ENCODE measurements at places on chromosomes 2 and 18. TPM values are rescaled to one million over a fixed set of nuclear protein-coding genes. Genes with fewer than 3 reads are reported as not detected.

AFTPH gene
- 38.0 TPM for total RNA-seq

DNA sequence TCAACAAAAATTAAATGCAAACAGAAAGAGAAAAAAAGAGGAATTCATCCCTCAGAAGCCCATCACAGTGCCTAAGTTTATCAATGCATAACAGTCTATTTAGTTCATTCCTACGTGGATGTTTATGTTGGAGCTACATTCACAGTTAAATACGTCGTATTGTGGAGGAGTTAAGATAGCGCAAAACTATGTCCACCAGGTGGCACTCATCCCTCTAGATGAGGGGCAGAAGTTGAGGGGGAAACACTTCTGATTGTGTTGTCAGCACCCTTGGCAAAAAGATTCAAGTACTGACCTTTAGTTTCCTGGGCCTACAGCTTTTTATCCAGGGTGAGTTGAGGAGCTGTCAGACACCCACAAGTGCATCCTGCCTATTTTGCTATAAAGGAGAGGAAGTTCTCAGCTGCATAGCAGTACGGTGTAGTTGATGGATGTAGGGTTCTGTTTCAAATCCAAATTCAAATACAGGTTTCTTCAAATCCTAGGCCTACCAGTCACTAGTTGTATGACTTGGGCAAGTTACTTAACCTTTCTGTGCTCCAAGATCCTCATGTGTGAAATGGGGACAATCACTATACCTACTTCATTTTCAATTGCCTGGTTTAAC is 26.8 kb upstream of the MYO1B start:
- peak; percentile 83 for DNase-seq
- no peak overlapping the region for H3K4me3 ChIP-seq
- H3K4me1 ChIP-seq: peaks cover 3% of the 10 kb centered on the region
- no peaks in the 10 kb centered on the region for H3K27me3 ChIP-seq

- no peak overlapping the region for H3K4me3 ChIP-seq
- H3K27ac ChIP-seq: no peak overlapping the region
- peak; percentile 7 for DNase-seq
- H3K36me3 ChIP-seq: no peaks in the 10 kb centered on the region
- H3K27me3 ChIP-seq: no peaks in the 10 kb centered on the region
Observed at GRCh38 chr2:161796192-161796591, 172.0 kb downstream of the SLC4A10 start.

- no peaks in the 10 kb centered on the region for H3K27me3 ChIP-seq
- H3K27ac ChIP-seq: peak overlapping the region; percentile 22
- H3K4me1 ChIP-seq: peaks cover 4% of the 10 kb centered on the region
Observed at GRCh38 chr2:105857076-105857740, 112.5 kb downstream of the NCK2 start.

DNA sequence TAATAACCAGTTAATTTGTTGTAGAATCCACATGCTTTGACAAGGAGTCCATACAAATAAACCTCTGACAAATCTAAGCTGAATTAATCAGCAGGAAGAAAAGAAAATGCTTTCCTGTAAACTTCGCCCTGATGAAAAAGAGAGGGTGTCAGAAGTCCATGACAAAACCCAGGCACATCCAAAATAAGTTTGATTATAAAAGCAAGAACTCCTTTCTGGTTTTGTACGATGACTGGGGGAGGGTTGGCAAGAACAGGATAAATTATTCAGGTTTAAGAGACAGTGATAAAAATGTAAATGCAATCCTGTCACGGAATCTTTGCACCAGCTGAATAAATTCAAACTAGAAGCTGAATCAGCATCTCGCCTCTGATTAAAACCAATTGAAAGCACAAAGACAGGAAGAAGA is 469.2 kb upstream of the TNP1 start:
- H3K4me1 ChIP-seq: peaks cover 8% of the 10 kb centered on the region
- H3K4me3 ChIP-seq: no peak overlapping the region
- no peaks in the 10 kb centered on the region for H3K36me3 ChIP-seq

RND3 gene
- 559 TPM for total RNA-seq

DNA sequence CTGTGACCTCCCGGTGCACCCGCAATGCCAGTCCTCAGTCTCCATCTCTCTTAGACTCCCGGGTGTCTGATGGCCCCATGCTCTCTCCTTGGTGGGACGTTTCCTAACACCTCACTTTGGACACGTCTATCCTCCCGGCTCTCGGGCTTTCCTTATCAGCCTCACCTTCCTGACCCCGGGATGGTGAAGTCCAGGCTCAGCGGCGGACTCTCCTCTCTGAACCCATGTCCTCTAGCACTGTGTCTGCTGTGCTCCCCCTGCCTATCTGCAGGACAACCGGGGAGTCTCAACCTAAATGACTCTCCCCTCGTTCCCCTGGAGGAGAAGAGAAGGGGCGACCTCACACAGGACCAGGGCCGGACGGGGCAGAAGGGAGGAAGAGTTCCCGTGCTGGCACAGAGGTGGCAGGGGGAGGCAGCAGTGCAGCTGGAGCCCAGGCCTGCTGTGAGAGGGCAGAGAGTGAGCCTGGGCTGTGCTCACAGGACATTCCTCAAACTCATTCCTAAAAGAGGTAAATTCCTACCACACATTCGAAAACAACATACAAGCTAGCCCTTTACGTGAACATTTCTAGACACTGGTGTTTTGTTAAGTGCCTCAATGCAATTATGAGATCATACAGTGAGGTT is 41.9 kb downstream of the MBP start:
- no peak for DNase-seq
- no peaks in the 10 kb centered on the region for H3K36me3 ChIP-seq
- H3K4me1 ChIP-seq: peaks cover 9% of the 10 kb centered on the region
- no peak overlapping the region for H3K4me3 ChIP-seq
- no peaks in the 10 kb centered on the region for H3K27me3 ChIP-seq

ANKRD30BL gene
- not detected for total RNA-seq

GRCh38 chr2:236733156-236733555 is 163.5 kb downstream of the ACKR3 start:
- no peak for DNase-seq
- H3K27me3 ChIP-seq: no peaks in the 10 kb centered on the region
- no peaks in the 10 kb centered on the region for H3K4me1 ChIP-seq
- no peaks in the 10 kb centered on the region for H3K36me3 ChIP-seq
- H3K4me3 ChIP-seq: no peak overlapping the region
- H3K27ac ChIP-seq: no peak overlapping the region

GRCh38 chr2:201267278-201268030 is 7.1 kb downstream of the CASP8 start:
- H3K27ac ChIP-seq: no peak overlapping the region
- H3K27me3 ChIP-seq: no peaks in the 10 kb centered on the region
- peaks cover 2% of the 10 kb centered on the region for H3K36me3 ChIP-seq
- no peak for DNase-seq
- no peak overlapping the region for H3K4me3 ChIP-seq
- no peaks in the 10 kb centered on the region for H3K4me1 ChIP-seq

DCDC2C gene
- total RNA-seq: not detected

GRCh38 chr2:120893811-120894584 is 158.3 kb downstream of the GLI2 start:
- H3K4me1 ChIP-seq: no peaks in the 10 kb centered on the region
- no peaks in the 10 kb centered on the region for H3K27me3 ChIP-seq
- H3K27ac ChIP-seq: no peak overlapping the region
- H3K4me3 ChIP-seq: no peak overlapping the region
- DNase-seq: peak; percentile 46
- H3K36me3 ChIP-seq: no peaks in the 10 kb centered on the region

GRCh38 chr2:136389809-136390208 is 271.9 kb upstream of the CXCR4 start:
- no peak overlapping the region for H3K4me3 ChIP-seq
- H3K27me3 ChIP-seq: no peaks in the 10 kb centered on the region
- no peak for DNase-seq
- H3K4me1 ChIP-seq: no peaks in the 10 kb centered on the region
- no peak overlapping the region for H3K27ac ChIP-seq

- no peak overlapping the region for H3K27ac ChIP-seq
- H3K4me1 ChIP-seq: no peaks in the 10 kb centered on the region
- H3K4me3 ChIP-seq: no peak overlapping the region
- no peak for DNase-seq
Observed at GRCh38 chr2:29070526-29070925, 3.8 kb downstream of the PCARE start.

- no peak overlapping the region for H3K27ac ChIP-seq
- peaks cover 14% of the 10 kb centered on the region for H3K4me1 ChIP-seq
- no peak for DNase-seq
- H3K4me3 ChIP-seq: no peak overlapping the region
Observed at GRCh38 chr2:85599468-85600234, 2.8 kb downstream of the TMEM150A start.

- no peaks in the 10 kb centered on the region for H3K4me1 ChIP-seq
- no peak overlapping the region for H3K4me3 ChIP-seq
- H3K36me3 ChIP-seq: no peaks in the 10 kb centered on the region
- no peak for DNase-seq
- no peak overlapping the region for H3K27ac ChIP-seq
- H3K27me3 ChIP-seq: no peaks in the 10 kb centered on the region
Observed at GRCh38 chr2:239544143-239544917, 143.5 kb upstream of the HDAC4 start.

SMYD1 gene
- total RNA-seq: not detected

GRCh38 chr2:207040696-207041095 is 101.4 kb downstream of the CPO start:
- no peak overlapping the region for H3K27ac ChIP-seq
- no peaks in the 10 kb centered on the region for H3K27me3 ChIP-seq
- H3K4me3 ChIP-seq: no peak overlapping the region
- no peaks in the 10 kb centered on the region for H3K36me3 ChIP-seq
- no peaks in the 10 kb centered on the region for H3K4me1 ChIP-seq
- no peak for DNase-seq

DNA sequence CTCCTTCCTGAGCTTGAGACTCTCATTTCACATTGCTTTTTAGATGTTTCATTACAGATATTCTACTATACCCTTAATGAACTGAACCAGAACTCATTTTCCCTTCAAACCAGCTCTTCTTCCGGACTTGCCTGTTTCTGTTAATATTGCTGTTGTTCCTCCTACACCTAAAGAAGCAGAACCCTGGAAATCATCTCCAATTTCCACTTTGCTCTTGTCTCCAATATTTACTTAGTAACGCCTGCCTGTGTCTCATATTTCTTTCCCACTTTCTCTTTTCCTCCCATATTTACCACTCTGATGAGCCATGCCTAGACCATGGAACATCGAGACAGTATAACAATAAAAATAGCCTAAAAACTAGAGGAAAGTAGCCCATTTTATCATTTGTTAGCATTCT is 17.9 kb upstream of the GMCL1 start:
- no peak overlapping the region for H3K4me3 ChIP-seq
- H3K27me3 ChIP-seq: no peaks in the 10 kb centered on the region
- DNase-seq: no peak
- H3K27ac ChIP-seq: no peak overlapping the region
- H3K36me3 ChIP-seq: peaks cover 4% of the 10 kb centered on the region

DNA sequence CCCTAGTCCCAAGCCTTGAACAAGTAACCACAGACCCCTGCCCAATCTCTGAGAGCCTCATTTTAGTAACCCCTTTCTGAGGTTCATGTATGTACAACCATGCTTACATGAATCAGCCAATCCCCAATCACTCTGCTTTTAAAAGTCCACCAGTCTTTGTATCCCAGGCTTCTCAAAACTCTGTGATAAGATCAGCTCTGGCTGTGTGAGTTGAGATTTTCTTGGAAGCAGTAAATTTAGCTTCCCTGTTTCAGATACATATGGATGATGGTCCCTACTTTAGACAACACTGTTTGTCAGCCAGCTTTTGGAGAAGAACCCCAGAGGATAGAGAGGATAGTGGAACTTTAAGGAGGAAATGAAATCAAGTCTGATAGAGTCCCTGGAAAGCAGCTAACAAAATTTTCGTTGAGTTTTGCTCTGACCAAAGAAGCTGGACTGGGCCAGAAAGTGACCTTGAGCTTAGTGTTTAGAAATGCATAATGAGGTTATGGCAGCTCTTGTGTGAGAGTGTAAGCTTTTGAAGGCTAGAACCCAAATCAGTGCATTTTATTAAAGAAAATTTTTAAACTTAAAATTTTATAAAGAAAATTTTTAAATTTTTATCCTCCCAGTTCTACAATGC is 3.7 kb downstream of the ADNP2 start:
- H3K27me3 ChIP-seq: no peaks in the 10 kb centered on the region
- H3K4me3 ChIP-seq: no peak overlapping the region
- no peaks in the 10 kb centered on the region for H3K36me3 ChIP-seq
- DNase-seq: peak; percentile 22
- no peak overlapping the region for H3K27ac ChIP-seq

GRCh38 chr2:60649721-60650120 is 96.3 kb upstream of the BCL11A start:
- H3K36me3 ChIP-seq: no peaks in the 10 kb centered on the region
- peaks cover 3% of the 10 kb centered on the region for H3K27me3 ChIP-seq
- H3K27ac ChIP-seq: no peak overlapping the region
- H3K4me3 ChIP-seq: no peak overlapping the region
- DNase-seq: no peak
- H3K4me1 ChIP-seq: no peaks in the 10 kb centered on the region

CPLX4 gene
- total RNA-seq: not detected

NTSR2 gene
- under 0.01 TPM for total RNA-seq

CFC1 gene
- total RNA-seq: not detected

DNA sequence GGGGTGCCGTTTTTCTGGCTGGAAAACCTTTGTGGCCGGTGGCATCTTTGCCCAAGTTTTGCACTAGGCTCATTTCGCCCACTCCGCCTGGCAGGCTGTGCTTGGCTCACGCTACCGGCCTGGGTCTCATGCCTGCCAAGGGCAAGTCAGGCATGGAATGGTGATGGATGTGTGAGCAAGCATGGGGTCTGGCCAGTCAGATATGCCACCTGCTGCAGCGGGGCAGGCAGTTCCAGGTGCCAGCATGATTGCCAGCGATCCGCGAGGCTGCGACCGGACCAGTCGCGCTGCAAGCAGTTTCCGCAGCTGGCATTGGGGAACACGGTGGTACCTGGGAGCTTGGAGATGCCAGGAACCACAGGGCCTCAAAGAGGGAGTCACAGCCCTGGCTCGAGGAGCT is 40.6 kb downstream of the TAF1B start:
- no peak for DNase-seq
- no peaks in the 10 kb centered on the region for H3K27me3 ChIP-seq
- peaks cover 8% of the 10 kb centered on the region for H3K36me3 ChIP-seq
- no peak overlapping the region for H3K27ac ChIP-seq
- H3K4me1 ChIP-seq: peaks cover 5% of the 10 kb centered on the region

KLF11 gene
- 6.8 TPM for total RNA-seq

DNA sequence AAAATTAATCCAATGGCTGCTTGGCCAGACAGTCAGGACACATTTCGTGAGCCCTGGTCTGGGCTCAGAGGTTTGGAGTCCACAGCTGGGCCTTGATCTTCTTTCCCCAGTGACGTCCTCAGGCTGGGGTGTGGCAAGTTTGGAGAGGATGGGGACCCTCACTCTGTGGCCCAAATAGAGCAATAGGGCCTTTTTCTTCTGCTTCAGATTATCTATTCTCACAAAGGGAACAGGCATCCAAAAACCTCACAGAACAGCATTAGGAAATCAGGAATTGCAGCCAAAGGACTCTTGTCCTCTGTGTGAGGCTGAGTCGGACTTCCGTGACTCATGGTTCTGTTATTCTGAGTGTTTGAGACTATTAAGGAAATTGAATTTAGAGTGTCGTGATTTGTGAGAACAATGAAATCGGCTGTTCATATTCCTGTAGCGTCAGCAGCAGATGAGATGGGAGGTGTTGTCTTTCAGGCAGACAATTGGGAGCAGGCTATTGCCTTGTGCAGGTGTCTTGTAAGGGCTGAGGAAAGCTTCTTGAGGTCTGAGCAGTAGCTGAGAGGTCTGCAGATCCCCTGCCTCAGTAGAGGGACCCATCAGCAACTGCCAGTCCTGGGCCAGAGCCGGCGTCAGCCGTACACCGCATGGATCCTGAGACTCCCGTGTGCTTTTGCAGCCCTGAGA is 113.8 kb downstream of the SH3RF3 start:
- peak overlapping the region; percentile 79 for H3K27ac ChIP-seq
- H3K4me1 ChIP-seq: peaks cover 49% of the 10 kb centered on the region
- peak; percentile 93 for DNase-seq
- no peaks in the 10 kb centered on the region for H3K36me3 ChIP-seq
- no peak overlapping the region for H3K4me3 ChIP-seq

Measured in fibroblast of lung (primary cell).